ENCODE measurements at places on chromosomes 1 and 21.
A peak's percentile ranks its signal among the peaks of the same experiment; 100 is the strongest.

DNA sequence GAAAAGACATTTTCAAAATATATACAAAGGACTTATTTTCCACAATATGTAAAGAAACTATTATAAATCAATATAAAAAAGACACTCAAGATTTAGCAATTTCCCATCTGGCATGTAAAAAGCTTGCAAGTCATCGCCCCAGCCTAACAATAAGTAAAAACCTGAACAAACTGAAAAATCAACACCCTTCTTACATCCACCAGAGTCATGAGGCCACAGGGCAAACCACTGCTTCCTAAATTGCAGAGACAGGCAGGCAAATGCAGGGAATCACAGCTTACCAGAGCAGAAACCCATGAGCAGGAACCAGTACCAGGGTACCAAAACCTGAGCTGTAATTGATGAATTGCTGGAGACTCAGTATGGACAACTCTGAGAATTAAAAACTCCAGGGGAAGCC is 16.7 kb upstream of the WNT2B start:
- no peak for DNase-seq

GRCh38 chr1:35650416-35650815 is 9.1 kb upstream of the PSMB2 start:
- no peak for DNase-seq

DNA sequence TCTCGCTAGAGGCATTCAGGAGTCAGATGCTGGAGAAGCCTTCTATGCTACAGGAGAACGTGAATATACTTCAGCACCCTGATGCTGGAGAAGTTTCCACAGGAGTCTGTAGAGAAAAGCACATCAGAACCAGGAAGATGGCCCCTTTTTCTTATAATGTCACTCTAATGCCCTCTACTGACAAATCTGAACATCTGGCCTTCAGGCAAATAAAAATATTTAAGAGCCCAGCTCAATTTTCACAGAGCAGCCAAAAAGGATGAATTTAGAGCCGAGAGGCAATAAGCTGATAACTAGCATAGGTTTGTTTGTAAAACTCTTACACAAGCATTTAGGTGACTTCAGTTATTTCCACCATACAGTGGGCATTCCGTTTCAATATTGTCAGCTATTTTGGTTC is 3.8 kb upstream of the RRP15 start:
- DNase-seq, result no peak

GRCh38 chr1:167630568-167631385 is 745 bp downstream of the RCSD1 start:
- no peak for DNase-seq

DNA sequence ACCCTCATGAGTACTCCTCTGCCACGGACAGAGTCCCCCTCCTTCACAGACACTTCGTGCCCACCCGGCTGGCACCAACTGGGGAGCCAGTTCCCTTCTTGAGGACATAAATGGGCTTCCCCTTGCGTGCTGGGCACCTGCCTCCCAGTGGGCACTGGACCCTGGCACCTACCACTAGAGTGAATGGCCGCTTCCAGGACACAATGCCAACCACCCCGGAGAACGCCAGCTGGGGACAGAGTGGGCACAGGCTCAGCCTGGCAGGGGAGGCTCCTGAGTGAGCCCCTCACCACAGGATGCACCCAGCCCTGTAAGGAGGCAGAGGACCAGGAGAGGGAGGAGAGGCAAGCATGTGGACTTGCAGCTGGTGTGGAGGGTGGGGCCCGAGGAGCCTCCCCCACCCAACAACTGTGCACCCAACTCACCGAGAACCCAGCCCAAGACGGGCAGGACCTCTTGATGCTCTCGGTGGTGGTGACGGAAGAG is 1.0 kb downstream of the ENTREP3 start:
- DNase-seq, result no peak

DNA sequence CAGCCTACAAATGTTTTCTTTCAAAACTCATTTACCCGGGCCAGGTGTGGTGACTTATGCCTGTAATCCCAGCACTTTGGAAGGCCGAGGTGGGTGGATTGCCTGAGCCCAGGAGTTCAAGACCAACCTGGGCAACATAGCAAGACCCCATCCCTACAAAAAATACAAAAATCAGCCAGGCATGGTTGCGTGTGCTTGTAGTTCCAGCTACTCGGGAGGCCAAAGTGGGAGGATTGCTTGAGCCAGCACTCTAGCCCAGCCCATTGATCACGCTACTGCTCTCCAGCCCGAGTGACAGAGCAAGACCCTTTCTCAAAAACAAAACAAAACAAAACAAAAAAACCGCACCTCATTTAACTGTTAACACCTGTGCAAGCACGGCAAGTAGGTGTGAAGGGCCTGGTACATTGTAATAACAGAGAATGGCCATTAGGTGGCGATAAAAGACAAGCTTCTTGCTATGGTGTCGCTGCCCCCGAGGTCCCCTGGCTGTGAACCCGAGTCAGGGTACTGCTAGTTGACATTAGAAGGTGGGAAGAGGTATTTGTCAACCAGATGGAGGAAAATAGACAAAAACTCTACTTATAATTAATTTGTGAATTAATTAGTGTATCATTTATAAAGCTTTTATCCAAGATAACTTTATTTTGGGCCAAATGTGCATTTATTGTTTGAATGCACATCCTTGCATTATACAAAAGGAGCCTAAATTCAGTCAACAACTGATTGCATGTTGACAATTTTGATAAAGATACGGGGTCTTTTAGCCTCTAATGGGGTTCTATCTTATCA is 66.5 kb downstream of the SH3BGR start:
- peak; percentile 71 for DNase-seq

DNA sequence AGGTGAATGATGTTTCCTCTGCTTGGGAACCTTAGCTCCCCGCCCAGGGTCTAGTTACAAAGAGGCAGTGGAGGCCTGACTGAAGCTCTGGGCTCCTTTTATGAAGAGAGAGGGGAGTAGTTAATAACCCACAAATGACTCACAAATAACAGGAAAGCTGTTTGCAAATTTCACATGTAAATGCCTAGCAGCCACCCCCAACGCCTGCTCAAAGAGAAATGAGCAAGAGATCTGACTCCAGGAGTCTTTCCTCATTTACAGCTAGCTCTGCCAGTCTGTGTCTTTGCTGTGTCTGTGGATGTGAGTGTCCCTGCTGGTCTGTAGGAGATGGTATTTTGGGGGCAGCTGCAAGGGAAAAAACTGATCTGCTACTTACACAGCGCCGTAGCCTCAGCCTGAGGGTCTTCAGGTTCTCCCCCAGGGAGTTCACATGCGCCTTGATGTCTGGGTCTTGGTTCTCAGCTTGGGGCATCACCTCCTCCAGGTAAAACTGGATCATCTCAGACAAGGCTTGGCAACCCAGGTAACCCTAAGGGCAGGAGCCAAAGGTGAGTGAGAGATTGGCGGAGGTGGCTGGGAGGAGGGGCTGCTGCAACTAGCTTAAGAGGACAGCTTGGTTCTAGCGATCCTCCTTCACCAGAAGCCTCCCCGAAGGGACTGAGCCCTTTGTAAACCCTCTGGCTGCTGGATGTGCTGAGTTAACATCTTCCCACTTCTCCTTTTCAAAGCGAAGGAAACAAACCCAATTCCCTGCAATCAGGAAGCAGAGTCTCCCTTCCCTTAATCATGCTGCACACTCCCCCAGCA is at the start of gene IL19:
Gene IL19 (plus strand): TSS at position 243 of the 807 bp plus-strand sequence. CDS start 65,890 bp downstream, outside the sequence.
- DNase-seq, result no peak

DNA sequence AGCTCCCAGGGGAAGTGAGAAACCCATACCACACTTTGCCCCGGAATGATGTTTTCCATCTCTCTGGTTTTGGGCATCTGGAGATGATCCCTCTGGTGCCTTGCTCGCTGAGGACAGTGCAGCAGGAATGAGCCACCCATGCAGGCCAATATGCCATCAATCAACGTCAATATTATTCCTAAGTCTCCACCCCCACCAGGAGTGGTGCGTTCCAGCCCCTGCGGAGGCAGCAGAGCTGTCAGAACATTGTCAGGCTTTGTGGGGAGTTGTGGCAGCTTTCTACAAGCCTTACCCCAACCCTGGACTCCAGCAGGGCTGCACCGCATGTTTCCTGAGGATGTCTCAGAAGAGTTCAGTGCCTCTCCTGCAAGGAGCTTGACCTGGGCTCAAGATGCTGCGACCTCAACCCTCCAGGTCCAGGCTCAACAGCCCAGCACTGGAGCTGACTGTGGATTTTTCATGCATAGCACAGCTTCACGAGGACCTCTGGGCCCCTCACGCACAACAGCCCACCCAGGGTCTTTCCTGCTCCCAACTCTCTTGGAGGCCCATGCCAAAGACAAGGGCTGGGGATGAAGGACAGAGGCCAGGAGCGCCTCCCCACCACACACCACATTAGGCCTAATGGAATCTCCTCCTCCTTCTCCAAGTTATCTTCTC is 67.5 kb downstream of the PSMG1 start:
- no peak for DNase-seq

DNA sequence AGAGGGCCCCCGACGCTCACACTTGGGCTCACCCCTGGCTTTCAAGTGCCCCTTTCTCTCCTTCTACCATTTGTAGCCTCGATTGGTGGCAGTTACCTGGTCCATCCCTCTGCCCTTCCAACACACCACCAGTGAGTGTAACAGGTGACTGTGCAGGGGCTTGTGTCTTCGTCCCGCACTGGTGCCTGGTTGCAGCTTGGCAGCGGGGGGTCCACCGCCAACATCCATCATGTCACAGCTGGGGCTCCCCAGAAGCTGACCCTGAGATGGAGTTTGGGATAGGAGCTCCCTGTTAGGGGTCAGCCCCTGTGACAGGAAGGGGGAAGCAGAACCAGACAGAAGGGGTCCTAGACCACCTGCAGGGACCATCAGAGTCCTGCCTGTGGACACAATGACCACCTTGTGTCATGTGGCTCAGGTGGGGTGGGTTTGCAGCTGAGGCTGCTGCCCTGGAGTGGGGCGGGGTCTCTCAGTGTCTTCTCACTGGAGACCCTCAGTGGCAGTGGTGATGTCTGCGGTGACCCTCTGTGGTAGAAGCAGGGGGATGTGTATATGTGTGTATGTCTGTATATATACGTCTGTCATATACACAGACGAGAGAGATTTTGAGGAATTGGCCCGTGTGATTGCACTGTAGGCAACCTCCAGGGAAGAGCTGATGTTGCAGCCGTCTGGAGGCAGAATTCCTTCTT is 3.6 kb upstream of the CALML6 start:
- no peak for DNase-seq

GRCh38 chr1:84615790-84616189 is 41.5 kb upstream of the CTBS start:
- no peak for DNase-seq

DNA sequence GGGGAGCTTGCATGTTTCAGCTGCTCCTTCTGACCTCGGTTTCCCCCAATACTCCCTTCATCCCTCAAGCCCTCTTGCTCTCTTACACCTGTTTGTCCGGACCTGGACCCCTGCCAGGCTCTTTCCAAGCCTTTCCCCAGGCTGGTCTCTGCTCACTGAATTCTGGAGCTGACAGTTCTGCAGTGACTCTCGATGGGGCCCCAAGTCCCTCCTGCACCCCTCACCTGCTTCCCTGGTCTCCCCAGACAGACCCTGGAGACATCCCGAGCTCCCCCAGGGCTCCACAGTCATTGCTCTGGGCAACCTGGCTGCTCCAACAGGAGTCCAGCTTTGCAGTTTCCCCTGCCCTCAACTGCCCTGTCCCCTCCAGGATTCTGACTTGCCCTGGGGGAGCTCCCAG is 198.6 kb downstream of the GRIK3 start:
- no peak for DNase-seq

DNA sequence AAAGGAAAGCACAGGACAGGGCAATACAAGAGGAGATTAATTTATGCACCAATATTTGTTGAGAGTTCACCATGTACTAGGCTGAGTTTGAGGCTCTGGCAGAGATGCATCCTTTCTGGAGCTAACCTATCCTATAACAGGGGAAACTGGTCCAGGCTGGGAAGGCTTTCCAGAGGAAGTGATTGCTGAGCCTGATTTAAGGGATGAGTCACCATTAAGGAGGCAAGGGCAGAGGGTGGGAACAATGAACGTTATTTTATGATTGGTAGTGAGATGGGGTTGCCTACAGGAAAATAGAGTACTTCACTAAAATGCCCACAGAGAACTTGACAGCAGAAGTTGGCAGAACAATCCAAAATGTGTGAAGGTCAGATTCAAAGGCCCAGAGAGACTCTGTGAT is 141.4 kb downstream of the PLPP3 start:
- no peak for DNase-seq

DNA sequence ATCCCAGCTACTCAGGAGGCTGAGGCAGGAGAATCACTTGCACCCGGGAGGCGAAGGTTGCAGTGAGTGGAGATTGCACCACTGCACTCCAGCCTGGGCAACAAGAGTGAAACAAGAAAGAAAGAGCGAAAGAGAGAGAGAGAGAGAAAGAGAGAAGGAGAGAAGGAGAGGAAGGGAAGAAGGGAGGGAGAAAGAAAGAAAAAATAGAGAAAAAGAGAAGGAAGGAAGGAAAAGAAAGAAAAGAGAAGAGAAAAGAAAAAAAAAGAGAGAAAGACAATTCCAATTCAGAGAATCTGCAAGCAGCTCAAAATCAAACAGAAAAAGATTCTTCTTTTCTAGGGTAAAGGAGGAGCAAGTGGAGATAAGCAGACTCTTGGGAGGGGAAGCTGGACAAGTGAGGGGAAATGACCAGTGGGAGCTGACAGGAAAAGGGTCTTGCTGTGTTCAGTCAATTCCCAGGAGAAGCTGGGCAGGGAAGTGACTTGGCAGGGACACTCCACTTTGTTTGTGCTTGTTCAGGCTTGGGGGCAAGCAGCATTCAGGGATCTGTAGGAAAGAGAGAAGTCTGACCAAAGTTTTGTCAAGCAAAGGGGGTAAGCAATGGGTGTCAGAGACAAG is 3.6 kb upstream of the CAPN2 start:
- DNase-seq, result no peak

GRCh38 chr1:159829273-159829634 is 2.6 kb downstream of the SLAMF8 start:
- peak; percentile 34 for DNase-seq

DNA sequence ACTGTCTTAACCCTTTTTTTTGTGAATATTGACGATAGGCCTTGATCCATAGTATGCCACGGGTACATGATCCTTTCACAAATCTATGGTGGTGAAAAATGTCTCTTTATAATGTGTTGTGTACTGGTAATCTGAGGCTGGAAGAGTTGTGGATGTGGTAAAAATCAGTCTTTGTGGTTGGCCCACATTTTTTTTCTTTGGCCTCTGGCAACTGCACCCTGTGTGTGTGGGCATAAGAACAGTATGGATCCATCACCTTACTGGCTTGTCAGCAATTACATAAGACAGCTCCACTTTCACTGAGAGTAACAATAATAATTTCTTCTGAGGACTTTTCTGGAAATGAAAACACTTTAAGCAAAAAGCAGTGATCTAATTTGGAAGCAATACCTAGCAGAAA is 101.6 kb downstream of the GABPA start:
- no peak for DNase-seq
